NCI-H1417 (cell line): ENCODE measurements at places on chromosomes 2 and 18.
A peak's percentile ranks its signal among the peaks of the same experiment; 100 is the strongest.

GRCh38 chr2:28545590-28546200 is 49.8 kb downstream of the PLB1 start:
- DNase-seq, result no peak

DNA sequence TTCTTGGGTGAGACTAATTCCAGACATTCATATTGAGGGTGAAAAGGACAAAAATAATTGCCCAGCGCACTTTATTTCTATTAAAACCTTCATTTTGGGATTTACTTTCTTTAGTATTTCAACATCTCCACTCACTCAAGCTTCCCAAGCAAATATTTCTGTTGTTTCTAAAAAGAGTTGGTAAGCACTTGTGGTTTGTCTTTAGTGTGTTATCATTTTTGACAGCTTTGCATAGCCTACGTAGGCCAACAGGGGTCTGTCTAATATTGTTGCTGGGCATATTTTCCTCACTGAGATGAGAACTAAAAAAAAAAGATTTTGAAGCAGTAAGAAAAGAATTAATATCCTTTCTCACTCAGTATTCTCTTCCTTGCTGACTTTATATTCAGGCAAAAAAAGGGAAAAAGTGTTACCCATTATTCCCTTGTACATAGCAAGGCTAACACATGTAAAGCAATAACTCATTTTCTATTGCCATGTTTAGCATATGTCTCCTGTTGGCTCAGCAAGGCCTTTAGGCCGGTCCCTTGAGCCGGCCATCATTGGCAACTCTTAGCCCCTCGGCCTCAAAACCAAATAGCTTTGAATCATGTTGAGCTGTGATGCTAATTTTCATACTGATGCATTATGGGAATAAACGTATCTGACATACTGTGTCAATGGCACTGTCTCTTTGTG is 494.2 kb downstream of the ARHGAP15 start:
- DNase-seq, result peak; percentile 31

GRCh38 chr2:240991378-240992263 is 6.8 kb upstream of the SNED1 start:
- peak; percentile 71 for DNase-seq

DNA sequence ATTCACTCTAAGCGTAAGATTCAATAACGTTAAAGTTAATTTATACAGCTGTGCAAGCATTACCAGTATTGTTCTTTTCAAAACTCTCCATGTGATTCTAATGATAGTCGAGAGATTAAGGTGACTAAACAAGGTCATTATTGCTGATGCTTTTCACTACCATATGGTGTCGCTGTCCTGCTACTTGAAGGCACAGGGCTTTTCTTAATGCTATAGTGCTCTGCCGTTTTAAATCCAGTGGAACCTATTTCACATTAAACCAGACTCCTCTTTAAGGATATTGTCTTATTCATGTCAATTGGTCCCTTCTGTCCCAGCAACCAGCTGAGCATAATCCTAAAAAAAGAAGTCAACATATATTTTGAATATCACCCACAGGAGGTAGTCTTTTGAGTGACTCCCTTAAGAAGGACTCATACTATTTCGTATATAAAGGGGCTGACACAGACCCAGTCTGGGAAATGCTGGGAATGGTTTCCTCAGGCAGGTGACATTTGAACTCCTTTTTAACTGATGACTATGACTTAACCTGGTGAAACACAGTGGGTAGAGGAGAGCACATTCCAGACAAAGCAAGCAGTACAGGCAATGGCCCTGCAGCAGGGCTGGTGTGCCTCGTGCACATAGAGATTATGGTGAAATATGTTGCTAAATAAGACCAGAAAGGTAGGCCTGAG is 53.9 kb upstream of the CYTIP start:
- DNase-seq, result peak; percentile 20

GRCh38 chr18:50523165-50523564 is 36.7 kb upstream of the MAPK4 start:
- no peak for DNase-seq

- no peak for DNase-seq
Observed at GRCh38 chr18:13580991-13581390, 145.4 kb downstream of the FAM210A start.

- peak; percentile 3 for DNase-seq
Observed at GRCh38 chr2:234291765-234292204, 205.1 kb downstream of the ARL4C start.

DNA sequence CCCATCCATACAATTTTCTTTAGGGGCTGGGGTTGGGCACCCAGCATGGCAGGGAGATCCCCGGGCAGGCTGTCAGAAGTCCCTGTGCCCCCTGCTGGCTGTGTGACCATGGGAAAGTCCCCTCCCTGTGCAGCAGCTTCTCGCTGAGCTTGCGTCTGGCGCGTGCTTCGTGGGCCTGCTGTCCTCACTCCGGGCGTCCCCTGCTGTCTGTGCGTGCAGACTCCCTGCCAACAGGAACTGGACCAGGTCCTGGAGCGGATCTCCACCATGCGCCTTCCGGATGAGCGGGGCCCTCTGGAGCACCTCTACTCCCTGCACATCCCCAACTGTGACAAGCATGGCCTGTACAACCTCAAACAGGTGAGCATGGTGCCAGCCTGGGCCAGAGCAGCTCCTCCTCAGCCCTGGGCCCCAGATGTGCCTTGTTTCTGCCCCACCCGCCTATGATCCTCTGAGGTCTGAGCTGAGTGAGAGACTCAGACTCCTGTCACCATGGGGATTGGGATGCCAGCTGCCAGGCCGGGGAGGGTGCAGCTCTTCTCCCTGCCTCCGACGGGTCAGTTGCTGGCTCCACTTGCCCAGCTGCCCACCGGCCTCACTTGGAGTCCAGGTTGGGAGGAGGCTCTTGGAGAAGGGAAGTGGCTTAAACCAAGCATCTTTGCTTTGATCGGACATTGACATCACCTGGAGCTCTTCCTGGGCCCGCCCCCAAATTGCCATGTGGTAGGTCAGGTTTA is 28.6 kb downstream of the IGFBP2 start:
- no peak for DNase-seq

- DNase-seq, result no peak
Observed at GRCh38 chr2:20281876-20282275, 56.9 kb upstream of the SDC1 start.

GRCh38 chr18:74509856-74510769 is 13.9 kb downstream of the CNDP2 start:
- no peak for DNase-seq

- DNase-seq, result no peak
Observed at GRCh38 chr2:222734703-222735014, 63.2 kb downstream of the MOGAT1 start.

DNA sequence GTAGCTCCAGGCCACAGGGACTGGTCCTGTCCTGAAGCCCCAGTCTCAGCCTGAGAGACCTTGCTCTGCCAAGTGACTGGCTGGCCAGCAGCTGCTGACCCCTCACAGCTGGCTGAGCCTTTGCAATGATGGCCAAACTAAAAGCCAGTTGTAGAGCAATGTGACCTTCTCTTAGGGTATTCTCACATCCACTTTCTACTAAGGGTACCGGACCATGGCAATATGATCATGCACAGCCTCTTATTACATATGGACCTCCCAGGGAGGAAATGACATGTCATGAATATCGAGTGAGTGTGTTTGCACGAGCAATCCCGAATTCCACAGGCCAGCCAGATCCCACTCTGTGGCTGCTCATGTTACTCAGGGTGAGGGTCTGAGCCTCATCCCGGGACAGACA is 213.9 kb downstream of the VAPA start:
- no peak for DNase-seq

GRCh38 chr18:77102259-77103040 is 30.1 kb downstream of the MBP start:
- DNase-seq, result no peak
